Vagina (tissue), 2 donors: ENCODE measurements at places on chromosomes 1 and 21.

DNA sequence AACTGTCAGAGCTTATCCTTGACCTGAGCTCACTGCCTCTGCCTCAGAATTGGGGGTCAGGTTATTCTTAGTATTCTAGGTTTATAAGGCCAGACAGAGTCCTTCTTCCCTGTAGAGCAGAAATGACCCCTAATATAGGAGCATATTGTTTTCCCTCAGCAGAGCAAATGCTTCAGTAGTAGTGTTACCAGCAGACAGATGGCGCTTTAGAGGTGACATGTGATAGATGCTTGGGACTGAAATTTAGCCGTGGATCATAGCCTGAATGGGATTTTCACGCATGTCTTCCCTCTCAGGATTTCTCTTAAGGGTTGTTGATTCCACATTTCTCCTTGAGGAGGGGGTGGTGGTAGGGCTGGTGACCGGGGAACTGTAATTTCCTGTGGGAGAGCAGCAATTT is 24.5 kb downstream of the ADARB1 start:
- DNase-seq = no peak

DNA sequence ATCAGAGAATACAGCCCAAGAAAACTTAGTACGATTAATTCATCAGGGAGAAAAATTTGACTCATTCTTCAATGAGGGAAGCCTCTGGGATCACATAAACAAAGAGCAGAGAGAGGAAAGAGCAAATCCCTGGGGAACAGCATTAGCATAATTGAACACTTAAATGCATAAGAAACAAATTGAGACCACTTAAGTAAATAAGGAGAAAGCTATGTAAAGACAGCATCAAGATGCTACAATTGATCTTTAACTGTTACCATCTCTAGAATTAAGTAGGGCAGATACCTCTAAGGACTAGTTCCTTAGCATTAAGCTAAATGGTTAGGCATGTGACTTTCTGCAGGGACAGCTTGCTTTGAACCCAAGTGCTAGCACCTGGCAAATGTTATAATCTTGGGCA is 265.1 kb upstream of the NEGR1 start:
- no peak for DNase-seq

- no peak for DNase-seq
Measured at GRCh38 chr1:232271991-232272589, 357.8 kb downstream of the SIPA1L2 start.

DNA sequence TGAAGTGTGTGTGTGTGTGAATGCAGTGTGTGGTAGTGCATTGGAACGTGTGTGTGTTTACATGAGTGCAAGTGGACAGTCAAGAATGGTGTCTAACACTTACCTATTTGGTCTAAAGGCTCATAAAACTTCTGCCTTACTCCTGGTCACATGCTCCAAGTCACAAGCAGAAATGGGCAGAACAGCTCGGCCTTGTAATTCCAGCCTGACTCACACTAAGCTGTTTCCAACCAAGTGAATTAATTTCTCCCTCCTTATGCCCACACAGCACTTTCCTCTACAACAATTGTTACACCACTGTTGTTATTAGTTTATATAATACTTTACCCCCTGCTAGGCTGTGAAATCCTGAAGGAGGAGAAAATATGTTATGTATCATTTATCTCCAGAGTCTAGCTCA is 43.8 kb downstream of the DDR2 start:
- DNase-seq = no peak

- no peak for DNase-seq
Measured at GRCh38 chr1:165549973-165550372, 6.2 kb downstream of the LRRC52 start.

GRCh38 chr1:203744075-203744972 is 20.7 kb upstream of the LAX1 start:
- DNase-seq = no peak

DNA sequence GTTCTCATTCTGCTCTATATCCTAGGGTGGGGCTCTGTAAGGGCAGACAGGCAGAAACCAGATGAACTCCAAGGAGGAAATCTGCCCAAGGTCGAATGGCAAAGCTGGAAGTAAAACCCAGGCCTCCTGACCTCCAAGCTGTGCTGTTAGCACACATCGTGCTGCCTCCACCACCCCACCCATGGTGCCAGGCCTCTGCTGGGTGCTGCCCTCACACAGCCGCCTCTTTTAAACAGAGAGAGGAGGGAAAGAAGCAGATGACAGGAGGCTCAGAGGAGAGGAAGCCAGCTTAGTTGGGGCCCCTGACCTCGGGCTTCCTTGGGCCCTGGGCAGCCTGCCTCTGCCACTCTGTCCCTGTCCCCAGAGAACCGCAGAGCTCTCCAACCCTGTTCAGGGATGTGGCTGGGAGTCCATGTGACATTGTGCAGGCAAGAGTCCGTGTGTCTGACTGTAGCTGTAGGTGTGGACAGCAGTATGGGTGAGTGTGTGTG is 1.1 kb downstream of the SYNC start:
- no peak for DNase-seq

DNA sequence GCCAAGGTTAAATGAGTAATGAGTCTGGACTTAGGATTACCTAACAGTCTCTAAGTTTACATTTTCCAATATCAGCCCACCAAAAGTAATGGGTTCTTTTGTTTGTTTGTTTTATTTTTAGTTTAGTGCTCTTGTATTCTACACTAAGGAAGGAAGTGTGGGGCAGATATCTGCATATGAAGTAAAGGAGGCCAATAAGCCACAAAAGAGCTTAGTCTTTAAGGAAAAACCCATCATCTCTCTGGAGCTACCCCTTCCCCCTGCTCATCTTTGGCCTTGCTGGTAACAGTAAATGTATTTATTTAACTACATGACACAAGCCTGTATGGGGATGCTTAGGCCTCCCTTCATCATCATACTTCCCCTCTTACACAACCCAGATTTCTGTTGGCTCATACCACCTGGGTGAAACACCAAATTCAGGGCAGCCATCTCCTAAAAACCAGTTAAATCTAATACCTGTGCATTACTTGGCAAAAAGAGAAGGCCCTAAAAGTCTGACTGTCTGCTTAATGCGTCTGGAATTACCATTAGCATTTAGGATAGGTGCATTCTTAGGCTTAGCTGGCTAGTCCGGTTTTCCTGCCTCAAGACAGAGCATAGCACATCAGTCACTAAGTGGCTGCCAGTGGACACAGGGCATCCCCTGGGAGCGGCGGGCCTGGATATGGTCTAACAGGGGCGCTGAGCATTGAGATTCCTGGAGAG is 96.8 kb upstream of the ADGRL2 start:
- DNase-seq = no peak

- no peak for DNase-seq
Measured at GRCh38 chr1:231040019-231040799, at the start of gene FAM89A. TSS of gene FAM89A (minus strand) at chr1:231040254. CDS start at chr1:231040211, 43 bp downstream.

GRCh38 chr1:50976890-50977574 is 7.0 kb downstream of the CDKN2C start:
- no peak for DNase-seq

DNA sequence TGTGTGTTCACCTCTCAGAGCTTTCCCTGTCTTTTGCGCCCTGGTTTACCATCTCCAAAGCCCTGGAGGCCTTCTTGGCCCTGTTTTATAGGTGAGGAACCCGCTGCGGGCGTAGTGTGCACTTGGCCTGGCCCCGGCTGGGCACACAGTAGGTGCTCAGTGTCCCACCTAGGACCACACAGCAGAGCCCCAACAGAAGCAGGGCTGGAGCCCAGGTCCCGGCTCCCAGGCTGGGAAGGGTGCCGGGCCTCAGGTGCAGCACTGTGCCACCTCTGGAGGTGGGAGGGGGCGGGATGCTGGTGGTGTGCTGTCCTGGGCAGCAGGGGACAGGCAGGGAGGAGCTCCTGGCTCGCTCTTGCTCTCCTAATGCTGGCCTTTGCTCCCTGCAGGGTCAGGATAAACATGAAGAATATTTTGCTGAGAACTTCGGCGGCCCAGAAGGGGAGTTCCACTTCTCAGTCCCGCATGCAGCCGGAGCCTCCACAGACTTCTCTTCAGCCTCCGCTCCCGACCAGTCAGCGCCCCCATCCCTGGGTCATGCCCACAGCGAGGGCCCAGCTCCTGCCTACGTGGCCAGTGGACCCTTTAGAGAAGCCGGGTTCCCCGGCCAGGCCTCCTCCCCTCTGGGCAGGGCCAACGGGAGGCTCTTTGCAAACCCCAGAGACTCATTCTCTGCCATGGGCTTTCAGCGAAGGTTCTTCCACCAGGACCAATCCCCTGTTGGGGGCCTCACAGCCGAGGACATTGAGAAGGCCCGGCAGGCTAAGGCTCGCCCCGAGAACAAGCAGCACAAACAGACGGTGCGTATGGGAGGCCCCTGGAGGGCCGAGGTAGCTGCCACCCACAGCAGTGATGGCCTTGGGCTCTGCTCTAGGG is 24.8 kb downstream of the COQ8A start:
- no peak for DNase-seq

GRCh38 chr1:236348071-236348470 is 46.0 kb upstream of the EDARADD start:
- DNase-seq = no peak

DNA sequence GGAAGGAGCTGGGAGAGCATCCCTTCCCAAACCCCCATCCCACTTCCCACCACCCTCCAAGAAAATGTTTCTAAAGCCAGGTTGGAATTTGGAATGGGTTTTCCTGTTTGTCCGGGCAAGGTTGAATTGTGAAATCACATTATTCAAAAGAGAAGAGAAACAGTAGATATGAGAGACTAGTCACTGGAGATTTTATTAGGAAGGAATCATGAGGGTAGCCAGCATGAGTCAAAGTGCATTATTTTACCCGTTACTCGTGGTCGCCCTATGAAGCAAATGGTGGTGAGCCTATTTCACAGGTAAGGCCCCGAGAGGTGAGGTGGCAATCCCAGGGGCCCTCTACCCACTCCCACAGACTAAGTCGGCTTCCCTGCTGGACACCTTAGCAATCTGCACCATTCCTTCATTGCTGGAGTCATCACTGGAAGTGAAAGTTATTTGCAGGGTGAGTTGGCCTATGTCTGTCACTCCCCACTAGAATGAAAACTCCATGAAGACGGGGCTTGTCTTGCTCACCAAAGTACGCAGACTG is 52.8 kb downstream of the TOMM20 start:
- DNase-seq = no peak

DNA sequence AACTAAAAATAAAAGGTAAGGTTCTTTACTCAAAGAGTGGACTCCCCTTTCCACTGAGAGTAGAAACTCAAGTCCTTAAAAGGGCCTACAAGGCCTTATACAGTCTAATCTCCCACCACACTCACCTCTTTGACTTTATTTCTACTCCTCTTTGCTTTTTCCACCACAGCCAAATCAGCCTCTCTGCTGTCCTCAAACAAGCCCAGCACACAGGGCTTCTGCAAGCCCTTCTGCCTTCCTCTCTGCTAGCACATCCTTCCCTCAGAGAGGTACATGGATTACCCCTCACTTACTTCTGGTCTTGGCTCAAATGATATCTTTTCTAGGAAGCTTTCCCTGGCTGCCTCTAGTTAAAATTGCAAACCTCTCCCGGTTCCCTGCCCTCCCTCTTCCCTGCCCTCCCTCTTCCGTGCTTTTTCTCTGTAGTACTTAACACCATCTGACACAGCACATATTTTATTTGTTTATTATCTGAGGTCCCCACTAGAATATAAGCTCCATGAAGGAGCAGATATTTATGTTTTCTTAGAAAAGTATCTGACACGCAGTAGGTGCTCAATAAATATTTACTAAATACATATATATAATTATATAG is 1.7 kb downstream of the LYST start:
- no peak for DNase-seq

DNA sequence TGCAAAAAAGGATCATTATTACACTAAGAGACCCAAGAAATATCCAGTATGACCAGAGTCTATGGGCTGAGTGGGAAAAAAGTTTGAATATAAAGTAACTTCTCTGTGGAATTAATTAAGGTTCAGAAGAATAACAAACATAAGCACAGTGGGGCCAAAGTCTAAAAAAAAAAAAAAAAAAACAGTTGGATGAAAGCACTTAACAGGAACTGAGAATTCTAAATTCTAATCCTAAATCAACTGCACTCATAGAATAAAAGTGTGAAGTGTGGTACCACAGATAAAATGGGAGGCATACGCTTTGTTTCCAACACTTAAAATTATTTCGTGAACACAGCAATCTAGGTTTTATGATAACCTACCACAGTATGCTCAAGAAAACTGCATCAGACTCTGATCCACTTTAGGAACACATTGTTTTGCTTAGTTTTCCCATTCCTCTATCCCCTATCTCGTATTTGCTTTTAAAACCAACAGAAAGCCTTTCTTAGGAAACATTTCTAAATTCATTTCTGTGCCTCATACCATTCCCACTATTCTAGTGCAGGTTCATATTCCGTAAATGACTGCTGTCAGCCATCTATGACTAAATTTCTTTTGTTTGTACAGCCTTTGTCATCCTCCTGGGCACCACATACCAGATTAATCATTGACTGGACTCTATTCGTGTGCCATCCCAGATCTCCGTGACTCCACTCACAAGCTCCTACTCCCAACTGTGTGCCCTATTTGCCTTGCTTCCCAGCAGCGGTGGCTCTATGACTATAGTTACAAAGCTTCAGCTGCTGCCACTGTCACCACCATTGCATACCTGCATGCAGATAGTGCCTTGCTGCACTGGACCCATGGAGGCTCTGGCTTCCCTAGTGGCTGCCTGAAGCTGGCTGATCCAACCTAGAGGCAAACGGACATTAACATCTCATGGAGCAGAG is 24.9 kb downstream of the CHML start:
- no peak for DNase-seq

- DNase-seq = no peak
Measured at GRCh38 chr1:9643351-9644256, 7.9 kb upstream of the PIK3CD start.

DNA sequence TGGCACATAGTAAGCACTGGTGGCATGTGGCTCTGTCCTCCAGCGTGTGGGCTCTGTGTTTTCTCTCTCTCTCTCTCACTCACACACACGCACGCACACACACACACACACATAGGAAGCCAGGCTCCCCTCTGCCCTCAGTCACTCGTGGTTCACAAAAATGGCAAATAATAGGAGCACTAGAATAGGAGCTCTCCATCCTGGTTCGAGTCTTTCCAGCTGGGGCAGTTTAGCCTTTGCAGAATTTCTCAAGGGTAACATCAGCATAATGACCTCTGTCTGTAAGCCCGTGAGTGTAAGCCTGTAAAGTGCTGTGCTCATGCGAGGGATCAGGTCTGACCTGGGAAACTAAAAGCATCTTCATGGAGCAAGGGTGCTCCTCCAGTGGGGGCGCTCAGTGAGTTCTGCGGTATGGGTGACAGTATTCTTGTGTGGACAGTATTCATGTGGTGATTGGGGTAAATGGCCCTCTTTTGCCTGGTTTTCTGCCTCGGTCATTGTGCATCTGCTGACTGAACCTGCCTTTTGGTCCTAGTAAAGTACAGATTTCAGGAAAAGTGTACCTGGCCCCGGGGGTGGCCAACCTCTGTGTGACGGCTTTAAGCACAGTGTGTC is 842 bp upstream of the ZC3H12A start:
- DNase-seq = no peak

- DNase-seq = no peak
Measured at GRCh38 chr1:235075048-235075776, 53.4 kb downstream of the TOMM20 start.

GRCh38 chr1:117584181-117584580 is 21.7 kb upstream of the TENT5C start:
- DNase-seq = no peak

DNA sequence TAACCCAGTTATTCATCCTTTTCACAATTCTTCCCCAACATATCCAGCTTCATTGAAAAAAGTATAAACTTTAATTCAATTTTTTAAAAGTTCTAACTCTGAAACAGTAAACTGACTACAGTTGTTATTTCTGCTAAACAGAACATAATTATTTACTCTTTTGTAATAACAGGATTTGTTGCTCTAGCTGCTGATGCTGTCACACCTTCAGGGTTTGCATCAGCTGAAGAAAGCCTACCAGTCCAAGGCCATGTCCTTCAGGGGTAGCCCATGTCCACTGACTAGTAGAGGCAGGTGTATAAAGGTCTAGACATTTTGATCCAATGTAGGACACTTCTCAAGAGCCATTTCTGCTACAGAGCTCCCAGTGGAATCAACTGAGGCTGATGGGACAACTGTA is 107.7 kb downstream of the CDC42BPA start:
- DNase-seq = no peak
